CD4-positive, alpha-beta memory T cell (primary cell): ENCODE measurements at places on chromosomes 6 and 20.

- no peak overlapping the region for H3K27ac ChIP-seq
- H3K36me3 ChIP-seq = no peaks in the 10 kb centered on the region
- no peak overlapping the region for H3K4me3 ChIP-seq
Measured at GRCh38 chr6:101401792-101402621, 8.5 kb downstream of the GRIK2 start.

GRCh38 chr20:16428112-16428511 is 145.1 kb downstream of the KIF16B start:
- H3K36me3 ChIP-seq = no peaks in the 10 kb centered on the region
- DNase-seq = no peak
- H3K27ac ChIP-seq = no peak overlapping the region
- H3K4me1 ChIP-seq = no peaks in the 10 kb centered on the region

DNA sequence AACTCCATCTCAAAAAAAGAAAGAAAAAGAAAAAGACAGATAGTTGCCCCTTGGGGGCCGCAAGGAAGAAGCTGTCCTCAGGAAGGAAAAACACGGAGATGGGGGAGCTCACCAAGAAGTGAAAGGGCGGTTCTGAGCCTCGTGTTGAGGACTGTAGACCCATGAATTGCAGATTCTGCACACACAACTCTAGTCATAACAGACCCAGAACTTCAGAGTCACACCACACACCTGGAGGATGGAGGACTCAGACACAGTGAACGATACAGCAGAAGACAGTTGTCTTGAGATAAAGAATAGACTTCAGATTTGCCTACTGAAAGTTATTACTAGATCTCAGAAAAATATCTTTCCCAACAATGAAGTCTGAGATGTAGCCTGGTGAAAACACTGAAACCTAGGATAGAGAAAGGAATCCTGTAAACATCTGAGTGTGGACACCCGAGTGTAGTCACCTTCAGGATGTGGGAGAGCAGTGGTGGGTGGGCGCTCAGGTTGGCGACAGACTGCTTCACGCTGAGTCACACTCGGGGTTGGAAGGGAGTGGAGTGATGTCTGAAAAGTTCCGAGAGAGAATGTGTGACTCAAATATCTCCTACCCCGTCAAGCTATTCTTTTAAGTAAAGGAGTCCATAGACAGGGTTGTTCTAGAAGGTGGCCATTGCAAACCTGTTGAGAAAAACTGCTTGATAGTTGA is 88.1 kb downstream of the MAP3K4 start:
- H3K4me3 ChIP-seq = no peak overlapping the region
- peak overlapping the region; percentile 90 for H3K27ac ChIP-seq
- H3K27me3 ChIP-seq = no peaks in the 10 kb centered on the region
- peak; percentile 57 for DNase-seq

- H3K4me3 ChIP-seq = no peak within 1 kb of the TSS
- no peaks in the 10 kb centered on the region for H3K4me1 ChIP-seq
- no peaks in the 10 kb centered on the region for H3K27me3 ChIP-seq
- DNase-seq = no peak
Measured at GRCh38 chr6:138499303-138500018, at the start of gene NHSL1. NHSL1 (minus strand) TSS chr6:138499494; CDS start chr6:138499290, 204 bp downstream.

DNA sequence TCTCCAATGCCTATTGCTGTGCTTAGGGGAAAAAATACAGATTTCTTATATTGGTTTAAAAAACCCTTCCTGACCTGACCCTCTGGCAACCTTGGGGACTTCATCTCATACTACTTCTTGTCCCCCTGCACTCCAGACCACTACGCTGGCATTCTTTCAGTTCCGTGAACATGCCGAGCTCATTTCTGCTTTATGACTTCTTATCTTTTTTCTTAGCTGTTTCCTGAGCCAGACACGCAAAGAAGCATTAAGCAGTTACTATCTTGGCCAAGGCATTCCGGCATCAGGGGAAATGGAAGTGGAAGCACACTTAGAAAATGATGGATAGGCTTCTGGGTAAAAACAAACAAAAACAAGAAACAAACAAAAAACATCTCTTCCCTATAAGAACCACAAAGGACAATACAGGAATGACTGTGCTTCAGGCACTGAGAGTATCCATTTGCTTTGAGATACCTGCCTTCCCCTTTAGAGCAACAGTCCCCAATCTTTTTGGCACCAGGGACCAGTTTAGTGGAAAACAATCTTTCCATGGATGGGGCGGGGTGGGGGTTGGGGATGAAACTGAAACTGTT is 4.4 kb upstream of the CCDC28A start:
- H3K27ac ChIP-seq = no peak overlapping the region
- no peak for DNase-seq
- no peaks in the 10 kb centered on the region for H3K27me3 ChIP-seq

GRCh38 chr20:39479196-39479810 is 517.2 kb downstream of the DHX35 start:
- no peak overlapping the region for H3K27ac ChIP-seq
- no peak overlapping the region for H3K4me3 ChIP-seq
- DNase-seq = no peak

GRCh38 chr6:11449408-11449807 is 88.1 kb upstream of the TMEM170B start:
- no peak overlapping the region for H3K27ac ChIP-seq
- no peaks in the 10 kb centered on the region for H3K27me3 ChIP-seq
- no peak overlapping the region for H3K4me3 ChIP-seq
- no peak for DNase-seq

DNA sequence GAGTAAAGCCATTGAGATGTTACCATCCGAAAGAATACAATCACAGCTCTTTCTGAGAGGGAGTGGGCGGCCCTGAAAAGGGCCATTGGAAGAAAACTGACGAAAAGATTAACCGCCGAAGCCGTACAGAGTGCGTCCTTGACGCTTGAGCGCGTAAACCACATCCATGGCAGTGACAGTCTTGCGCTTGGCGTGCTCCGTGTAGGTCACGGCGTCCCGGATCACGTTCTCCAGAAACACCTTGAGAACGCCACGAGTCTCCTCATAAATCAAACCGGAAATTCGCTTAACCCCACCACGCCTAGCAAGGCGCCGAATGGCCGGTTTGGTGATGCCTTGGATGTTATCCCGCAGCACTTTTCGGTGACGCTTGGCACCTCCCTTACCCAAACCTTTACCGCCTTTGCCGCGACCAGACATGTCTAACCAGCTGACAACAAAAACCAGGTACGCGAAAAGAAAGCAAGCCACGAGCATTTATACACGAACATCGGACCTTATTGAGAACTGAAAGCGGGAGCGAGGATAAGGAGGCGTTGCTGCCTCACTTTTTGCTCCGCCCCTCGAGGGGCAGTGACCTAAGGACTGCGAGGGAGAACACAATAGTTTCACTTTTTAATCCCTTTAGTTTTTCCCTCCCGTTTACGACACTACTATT is 60.3 kb upstream of the HFE start:
- no peaks in the 10 kb centered on the region for H3K36me3 ChIP-seq
- H3K27ac ChIP-seq = peak overlapping the region; percentile 89
- H3K4me1 ChIP-seq = peaks cover 35% of the 10 kb centered on the region
- H3K27me3 ChIP-seq = no peaks in the 10 kb centered on the region
- peak overlapping the region; percentile 74 for H3K4me3 ChIP-seq

GRCh38 chr6:83226517-83226916 is 33.4 kb downstream of the RWDD2A start:
- H3K4me1 ChIP-seq = no peaks in the 10 kb centered on the region
- DNase-seq = no peak
- no peak overlapping the region for H3K27ac ChIP-seq
- H3K27me3 ChIP-seq = no peaks in the 10 kb centered on the region

- no peak overlapping the region for H3K4me3 ChIP-seq
- H3K36me3 ChIP-seq = no peaks in the 10 kb centered on the region
- H3K4me1 ChIP-seq = no peaks in the 10 kb centered on the region
- H3K27ac ChIP-seq = no peak overlapping the region
- DNase-seq = no peak
Measured at GRCh38 chr20:31842471-31843157, 2.8 kb downstream of the FOXS1 start.

GRCh38 chr6:44850312-44850711 is 462.8 kb downstream of the CDC5L start:
- H3K27me3 ChIP-seq = no peaks in the 10 kb centered on the region
- no peaks in the 10 kb centered on the region for H3K4me1 ChIP-seq
- no peak for DNase-seq
- no peaks in the 10 kb centered on the region for H3K36me3 ChIP-seq

DNA sequence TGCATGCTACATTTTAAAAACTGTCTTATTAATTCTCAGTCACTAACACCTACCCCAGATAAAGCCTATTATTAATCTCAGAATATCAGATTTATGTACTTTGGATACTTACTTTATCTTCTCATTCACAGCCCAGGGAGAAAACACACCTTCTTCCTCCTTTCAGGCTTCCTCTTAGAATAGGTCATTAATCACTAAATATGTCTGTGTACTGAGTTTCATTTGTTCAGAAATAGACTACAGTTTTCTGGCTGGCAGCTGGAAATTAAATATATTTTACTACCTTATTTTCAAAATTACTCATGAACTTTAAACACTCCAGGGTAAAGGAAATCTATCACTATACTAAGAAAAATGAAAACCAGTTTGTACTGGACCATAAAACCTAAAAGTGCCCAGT is 147.7 kb upstream of the DST start:
- H3K4me1 ChIP-seq = no peaks in the 10 kb centered on the region
- no peak for DNase-seq
- no peak overlapping the region for H3K27ac ChIP-seq
- H3K4me3 ChIP-seq = no peak overlapping the region

DNA sequence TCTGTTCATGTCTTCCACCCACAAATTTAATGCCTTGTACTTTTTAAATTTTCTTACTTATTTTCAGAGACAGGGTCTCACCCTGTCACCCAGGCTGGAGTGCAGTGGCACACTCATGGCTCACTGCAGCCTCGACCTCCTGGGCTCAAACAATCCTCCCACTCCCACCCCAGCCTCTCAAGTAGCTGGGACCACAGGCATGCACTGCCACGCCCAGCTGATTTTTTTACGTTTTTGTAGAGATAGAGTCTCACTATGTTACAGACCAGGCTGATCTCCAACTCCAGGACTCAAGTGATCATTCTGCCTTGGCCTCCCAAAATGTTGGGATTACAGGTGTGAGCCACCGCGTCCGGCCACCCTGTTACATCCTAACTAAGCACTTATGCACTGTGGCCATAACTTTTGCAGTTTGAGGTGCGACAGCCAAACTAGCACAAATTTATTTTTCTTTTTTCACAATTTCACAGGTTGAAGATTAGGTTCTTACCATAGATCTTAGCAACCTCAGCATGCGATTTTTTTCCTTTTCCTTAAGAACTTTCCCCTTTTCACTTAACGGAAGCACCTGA is 92.1 kb downstream of the EPB41L2 start:
- H3K27me3 ChIP-seq = no peaks in the 10 kb centered on the region
- H3K36me3 ChIP-seq = no peaks in the 10 kb centered on the region
- no peak overlapping the region for H3K27ac ChIP-seq
- no peaks in the 10 kb centered on the region for H3K4me1 ChIP-seq
- DNase-seq = no peak

DNA sequence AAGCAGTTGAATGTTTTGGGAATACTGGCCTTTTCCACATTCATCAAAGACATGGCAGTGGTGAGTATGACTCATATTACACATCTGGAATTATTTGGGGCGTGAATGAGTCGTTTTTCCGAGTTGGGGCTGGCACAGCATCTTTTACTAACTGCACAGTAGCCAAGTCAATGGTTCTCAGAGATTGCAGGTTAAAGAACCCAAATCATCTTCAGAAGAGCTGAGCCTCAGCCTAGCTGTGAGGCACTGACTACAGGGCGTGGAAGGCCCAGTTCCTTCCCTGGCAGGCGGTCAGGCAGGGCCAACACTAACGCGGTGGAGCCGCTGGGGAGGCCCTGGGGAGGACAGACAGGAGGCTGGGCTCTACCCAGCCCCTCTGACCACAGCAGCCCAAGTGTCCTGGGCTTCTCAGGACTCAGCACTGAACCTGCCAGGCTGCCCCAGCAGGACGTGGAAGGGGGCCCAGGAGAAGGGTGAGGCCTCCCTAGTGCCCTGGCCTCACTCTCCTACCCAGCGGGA is 20.1 kb upstream of the HELZ2 start:
- H3K27me3 ChIP-seq = no peaks in the 10 kb centered on the region
- no peak overlapping the region for H3K27ac ChIP-seq
- H3K36me3 ChIP-seq = peaks cover 40% of the 10 kb centered on the region
- no peak for DNase-seq
- H3K4me1 ChIP-seq = no peaks in the 10 kb centered on the region
- no peak overlapping the region for H3K4me3 ChIP-seq

DNA sequence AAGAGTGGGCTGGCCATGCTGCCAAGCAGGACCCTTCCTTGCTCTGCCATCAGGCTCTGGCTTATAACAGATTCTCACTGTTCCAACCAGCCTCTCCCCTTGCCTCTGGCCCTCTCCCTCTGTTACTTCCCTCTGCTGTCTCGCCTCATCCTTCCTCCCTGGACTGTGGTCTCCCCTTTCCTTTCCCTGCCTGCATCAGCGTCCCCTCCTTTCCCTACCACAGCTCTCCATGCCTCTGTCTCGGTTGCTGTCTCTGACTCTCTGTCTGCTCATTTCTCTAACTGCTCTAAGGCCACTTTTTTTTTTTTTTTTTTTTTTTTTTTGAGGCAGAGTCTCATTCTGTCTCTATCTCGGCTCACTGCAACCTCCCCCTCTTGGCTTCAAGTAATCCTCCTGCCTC is 173.4 kb downstream of the PTPRT start:
- H3K27ac ChIP-seq = no peak overlapping the region
- DNase-seq = no peak
- H3K4me1 ChIP-seq = no peaks in the 10 kb centered on the region
- H3K4me3 ChIP-seq = no peak overlapping the region
- H3K27me3 ChIP-seq = no peaks in the 10 kb centered on the region

GRCh38 chr20:61133611-61134010 is 118.5 kb upstream of the CDH4 start:
- no peaks in the 10 kb centered on the region for H3K27me3 ChIP-seq
- H3K4me3 ChIP-seq = no peak overlapping the region
- H3K27ac ChIP-seq = no peak overlapping the region

- no peak for DNase-seq
- no peaks in the 10 kb centered on the region for H3K36me3 ChIP-seq
- H3K4me1 ChIP-seq = peaks cover 10% of the 10 kb centered on the region
- H3K27ac ChIP-seq = no peak overlapping the region
- H3K4me3 ChIP-seq = no peak overlapping the region
- H3K27me3 ChIP-seq = no peaks in the 10 kb centered on the region
Measured at GRCh38 chr6:13383328-13384163, 55.2 kb upstream of the TBC1D7 start.

DNA sequence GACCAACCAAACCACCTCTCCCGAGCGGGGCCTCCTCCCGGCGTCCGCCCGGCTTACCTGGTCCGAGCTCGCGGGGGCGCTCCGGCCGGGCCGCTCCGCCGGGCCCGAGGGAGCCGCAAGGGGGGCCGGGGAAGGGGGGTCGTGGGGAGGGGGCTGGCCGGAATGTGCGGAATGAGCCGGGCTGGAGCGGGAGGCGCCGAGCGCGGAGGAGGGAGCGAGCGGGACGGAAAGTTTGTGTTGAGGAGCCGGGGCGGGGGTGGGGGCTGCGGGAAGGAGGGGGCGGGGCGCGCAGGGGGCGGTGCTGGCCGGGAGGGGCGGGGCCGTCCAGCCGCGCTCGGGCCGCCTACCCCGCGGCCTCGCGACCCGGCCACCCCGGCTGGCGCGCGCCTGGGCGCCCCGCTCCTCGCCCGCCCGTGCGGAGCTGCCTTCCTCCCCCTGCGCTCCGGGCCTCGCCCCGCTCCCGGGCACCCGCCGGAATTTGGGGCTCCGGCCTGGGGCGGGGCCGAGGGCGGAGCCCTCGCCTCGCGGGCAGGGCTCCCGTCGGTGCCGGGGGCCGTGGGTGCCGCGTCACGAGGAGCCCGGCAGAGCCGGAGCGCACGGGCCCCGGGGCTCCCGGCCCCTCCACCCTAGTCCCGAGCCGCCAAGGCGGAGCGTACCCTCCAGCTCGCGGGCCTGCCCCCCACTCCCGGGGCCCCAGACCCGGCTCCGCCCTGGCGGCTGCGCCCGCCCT is at the start of gene TEAD3:
TEAD3 (minus strand) TSS at position 239 of the 730 bp plus-strand sequence.
- peak within 1 kb of the TSS; percentile 59 for H3K4me3 ChIP-seq
- peaks cover 10% of the 10 kb centered on the region for H3K4me1 ChIP-seq
- peak; percentile 68 for DNase-seq
- peak within 1 kb of the TSS; percentile 43 for H3K27ac ChIP-seq
- no peaks in the 10 kb centered on the region for H3K36me3 ChIP-seq
